Germinal center (tissue), 1 donor: ENCODE measurements at places on chromosomes 7 and 10.

DNA sequence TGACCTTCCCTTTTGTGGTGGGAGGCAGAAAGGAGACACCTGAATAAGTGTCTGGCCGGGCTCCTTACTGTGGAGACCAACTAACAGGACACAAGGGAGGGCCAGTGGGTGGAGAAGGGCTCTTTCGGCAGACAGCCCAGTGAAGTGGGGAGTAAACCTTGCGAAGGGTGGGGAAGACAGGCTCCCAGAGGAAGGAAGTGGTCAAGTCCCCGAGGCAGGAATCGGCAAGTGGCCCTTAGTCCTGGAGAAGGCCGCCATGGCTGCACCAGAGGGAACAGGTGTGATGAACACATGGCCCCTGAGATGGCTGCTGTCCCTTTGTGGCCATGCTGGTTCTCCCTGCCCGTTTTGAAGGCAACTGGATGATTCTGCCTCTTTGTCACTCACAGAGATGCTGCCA, 187.2 kb upstream of the IGFBP3 start:
- DNase-seq: no peak

DNA sequence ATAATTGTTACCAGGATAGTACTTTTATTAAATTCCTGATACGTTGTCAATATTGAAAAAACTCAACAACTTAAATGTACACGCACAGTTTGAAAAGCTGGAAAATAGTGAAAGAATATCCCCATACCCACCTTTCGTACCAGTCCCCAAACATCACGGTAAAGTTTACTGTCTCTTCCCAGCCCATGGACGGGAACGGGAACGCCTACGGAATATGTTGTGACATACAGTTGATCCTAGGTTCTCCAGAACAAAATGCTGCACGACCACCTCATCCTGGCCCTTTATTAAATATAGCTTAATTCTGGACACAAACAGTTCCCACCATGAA, 527 bp upstream of the BCAP29 start:
- no peak for DNase-seq

GRCh38 chr7:51182636-51183166, 133.9 kb downstream of the COBL start:
- no peak for DNase-seq

- no peak for DNase-seq
Observed at GRCh38 chr7:142898377-142899170, 13.0 kb upstream of the TRPV6 start.

GRCh38 chr7:150570556-150571465, 3.6 kb downstream of the GIMAP4 start:
- no peak for DNase-seq

DNA sequence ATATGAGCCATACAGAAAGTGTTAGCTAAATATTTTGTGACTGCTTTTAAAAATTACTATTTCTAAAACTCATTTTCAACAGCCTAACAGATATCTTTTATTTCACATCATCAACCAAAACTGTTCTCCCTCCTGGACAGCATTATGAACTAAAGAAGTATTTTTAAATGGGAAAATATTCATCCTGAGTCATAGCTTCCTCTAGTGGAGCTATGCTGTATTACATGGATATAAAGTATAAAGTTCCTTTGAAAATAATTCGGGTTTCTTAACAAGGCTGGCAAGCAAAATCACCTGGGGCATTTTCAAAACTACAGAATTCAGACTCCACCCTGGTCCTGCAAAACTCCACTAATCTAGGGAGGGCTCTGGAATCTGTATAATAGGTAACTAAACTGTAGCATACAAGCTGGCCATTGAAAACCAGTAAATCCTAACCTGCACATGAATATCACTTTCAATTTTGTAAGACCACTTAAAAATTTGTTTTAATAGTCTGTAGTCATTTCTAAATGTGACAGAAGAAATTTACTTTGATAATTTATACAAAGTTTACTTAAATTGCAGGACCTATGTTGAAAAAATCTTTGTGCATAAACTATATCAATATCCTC, 53.5 kb downstream of the SCIN start:
- DNase-seq: no peak

DNA sequence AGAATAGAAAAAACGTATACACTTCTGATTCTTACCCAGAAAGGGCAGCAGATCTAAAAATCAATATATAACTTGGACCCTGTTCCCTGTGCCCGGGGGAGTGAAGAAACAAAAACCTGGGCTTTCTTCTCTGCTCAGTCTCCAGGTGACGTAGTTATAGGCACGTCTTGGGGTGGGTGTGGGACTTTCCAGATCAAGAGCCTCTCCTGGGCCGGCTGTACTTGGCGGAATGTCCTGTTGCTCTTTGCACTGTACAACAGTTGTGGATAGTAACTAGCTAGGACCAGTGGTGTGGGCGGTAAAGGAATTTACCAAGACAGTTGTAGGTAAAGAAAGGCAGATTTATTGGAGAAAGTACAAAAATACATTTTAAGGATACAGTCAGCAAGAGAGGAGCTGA, 40.4 kb upstream of the STEAP4 start:
- no peak for DNase-seq

GRCh38 chr7:39181398-39181797, 203.7 kb downstream of the POU6F2 start:
- no peak for DNase-seq

- DNase-seq: no peak
Observed at GRCh38 chr10:100348389-100348927, 1.4 kb downstream of the SCD start.

DNA sequence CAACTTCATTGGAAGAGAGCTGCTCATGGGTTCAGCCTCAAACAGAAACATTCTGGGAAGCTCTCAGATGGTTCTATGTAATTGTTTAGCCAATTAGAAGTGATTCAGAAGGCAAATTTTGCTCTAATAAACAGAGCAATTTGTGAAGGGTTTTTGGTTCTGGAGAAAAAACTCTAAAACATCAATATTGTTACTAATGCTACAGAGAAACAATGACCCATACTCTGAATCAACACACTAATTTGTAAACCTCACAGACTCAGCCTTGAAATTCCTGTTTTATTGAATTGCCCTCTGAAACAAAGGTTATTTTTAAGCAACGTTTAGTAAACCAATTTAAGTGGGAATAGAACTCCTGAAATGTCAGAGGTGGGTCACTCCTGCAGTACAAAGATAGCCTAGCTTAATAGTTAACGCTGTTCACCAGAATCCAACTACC, 171.6 kb upstream of the SVIL start:
- DNase-seq: no peak

DNA sequence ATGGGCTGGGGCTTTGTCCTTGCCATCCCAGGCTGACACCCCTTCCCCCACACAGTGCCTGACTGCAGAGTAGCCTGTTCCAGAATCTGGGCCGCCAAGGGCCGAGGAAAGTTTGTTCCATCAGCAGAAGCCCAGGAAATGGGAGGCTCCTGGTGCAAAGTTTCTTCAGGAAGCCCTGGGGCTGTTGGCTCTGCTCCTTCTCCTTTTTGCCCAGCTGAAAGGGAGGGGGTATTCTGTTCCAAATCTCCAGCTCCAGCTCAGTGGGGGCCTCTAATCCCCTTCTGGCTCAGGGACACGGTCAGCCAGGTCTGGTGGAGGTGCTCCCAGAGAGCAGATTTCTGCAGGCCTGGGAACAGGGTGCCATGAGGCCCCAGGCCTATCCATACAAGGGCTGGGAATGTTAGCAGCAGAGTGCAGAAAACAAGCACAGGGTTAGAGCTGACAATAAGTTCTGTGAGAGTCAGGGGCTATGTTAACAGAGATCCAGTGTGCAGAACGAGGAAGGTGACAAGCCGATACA, 399.5 kb downstream of the RPS24 start:
- DNase-seq: no peak

DNA sequence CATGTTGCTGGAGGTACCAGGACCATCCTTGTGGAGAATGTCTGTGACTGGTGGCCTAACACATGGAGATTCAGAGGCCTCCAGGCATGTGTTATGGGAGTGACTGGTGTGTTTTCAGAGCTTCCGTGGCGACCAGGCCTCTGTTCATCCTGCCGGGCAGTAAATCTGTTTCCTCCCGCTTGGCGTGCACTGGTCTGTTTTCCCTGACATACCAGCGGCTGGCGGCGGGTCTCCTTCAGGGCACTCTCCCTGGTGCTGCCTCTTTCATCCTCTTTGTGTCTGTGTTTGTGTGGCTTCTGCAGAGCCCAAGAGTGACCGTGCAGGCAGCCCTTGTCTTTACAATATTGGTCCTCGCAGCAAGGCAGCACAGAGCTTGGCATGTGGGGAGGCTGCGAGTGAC, 385.1 kb upstream of the MKI67 start:
- no peak for DNase-seq

GRCh38 chr10:130902471-130902870, 409.1 kb downstream of the TCERG1L start:
- no peak for DNase-seq

- no peak for DNase-seq
Observed at GRCh38 chr10:99358101-99358500, 28.9 kb downstream of the CNNM1 start.

- DNase-seq: no peak
Observed at GRCh38 chr10:120382360-120382759, 74.7 kb upstream of the PLPP4 start.

DNA sequence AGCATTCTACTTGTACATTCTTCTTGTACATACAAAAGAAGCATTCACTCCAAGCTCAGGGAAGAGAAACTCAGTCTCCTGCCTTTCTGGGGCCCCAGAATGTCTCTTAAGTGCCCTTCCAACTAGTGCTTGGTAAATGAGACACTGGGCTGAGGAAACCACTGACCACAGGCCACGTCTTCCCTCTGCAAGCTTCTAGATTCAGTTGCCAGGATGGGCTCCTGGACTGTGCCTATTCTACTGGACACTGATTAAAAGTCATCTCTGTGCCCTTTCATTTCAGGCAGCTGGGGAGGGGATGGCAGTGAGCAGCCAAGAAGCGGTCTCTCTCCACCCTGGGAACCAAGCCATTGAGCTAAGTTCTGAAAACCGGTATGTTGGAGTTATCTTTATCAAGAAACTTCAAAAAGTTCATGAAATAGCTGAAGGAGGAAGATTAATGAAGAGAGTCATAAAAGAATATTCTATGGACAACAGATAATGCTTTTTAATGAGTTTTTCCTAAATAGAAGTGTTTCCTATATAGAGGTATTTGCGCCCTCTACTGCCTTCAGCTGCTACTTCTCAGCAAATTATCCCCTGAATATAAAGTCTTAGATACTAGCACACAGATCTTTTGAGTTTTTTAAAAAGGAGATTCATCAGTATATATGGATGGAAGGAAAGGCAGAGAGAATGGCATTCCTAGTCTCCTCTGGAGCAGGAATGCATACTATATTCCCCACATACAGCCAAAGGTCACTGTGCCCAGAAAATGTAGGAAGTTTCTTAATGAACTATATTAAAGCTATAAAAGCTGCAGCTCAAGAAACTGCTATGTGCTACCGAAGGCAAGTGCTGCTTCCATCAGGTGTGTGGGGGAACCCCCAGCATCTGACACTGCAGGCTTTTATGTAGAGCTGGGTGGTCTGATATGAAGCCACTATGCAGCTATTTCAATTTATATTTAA, 8.4 kb upstream of the IFIT1B start:
- DNase-seq: peak; percentile 22

DNA sequence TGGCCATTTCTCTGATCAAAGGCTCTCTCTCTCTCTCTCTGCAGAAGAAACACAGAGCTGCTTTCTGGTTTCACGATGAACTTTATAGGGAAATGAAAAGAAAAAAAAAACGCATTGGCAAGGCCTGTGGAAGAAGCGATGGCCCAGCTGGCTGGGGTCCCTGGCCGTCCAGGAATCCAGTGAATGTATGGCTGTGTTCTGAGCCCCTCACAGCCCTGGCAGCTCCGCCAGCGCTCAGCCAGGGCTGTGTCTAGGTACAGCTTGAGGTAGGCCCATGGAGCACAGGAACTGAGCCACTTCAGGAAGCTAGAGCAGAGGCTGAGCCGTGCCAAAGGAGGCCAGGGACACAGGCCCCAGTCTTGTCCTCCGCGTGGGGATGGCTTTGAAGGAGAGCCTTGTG, 13.1 kb upstream of the UCMA start:
- DNase-seq: no peak

DNA sequence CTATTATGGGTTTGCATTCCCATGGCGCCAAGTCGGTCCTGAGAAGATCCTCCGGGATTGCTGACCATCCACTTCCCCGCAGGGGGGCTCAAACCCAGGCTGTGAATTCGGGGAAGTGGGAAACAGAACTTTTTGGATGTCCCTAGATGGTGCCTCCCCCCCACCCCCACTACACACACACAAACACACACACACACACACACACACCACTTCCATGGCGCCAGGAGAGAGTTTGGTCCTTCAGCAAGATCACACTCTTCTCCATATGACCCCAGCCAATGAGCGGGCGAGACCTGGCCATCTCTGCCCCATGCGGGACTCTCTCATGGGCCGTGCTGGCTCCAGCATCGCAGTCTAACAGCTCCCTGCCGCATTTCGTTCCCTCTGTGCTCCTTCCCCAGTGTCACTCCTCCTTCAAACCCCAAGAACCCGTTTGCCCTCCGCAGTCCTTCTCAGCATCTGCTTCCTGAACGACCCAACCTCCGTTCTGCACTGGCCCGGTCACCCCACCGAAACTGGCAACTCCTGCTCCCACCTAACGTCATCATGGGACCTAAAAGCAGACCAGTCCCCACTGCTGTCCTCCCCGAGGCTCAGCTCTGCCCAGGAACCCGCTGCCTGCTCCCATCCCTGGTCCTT, 32.1 kb upstream of the TNRC18 start:
- no peak for DNase-seq

- peak; percentile 65 for DNase-seq
Observed at GRCh38 chr7:7920481-7920880, 48.1 kb upstream of the GLCCI1 start.

DNA sequence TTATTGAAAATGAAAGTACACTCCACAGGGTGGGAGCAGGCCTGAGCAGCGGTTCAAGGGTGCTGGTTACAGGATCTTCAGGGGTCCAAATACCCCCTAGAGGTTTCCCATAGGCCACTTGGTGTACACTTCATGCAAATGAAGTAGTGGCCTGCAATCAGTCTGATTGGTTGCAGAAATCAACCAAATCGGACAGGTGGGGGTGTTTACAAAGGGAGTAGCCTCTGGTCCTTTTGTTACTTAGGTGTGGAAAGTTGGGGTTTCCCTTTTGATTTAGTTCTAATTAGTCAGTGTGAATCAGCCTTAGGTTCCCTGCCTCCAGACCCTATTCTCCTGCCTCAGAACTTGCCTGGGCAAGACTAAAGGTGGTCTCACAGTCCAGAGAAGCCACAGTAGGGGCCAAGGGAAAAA, 49.6 kb downstream of the SYPL1 start:
- peak; percentile 54 for DNase-seq

- no peak for DNase-seq
Observed at GRCh38 chr10:129413024-129413423, 54.0 kb upstream of the MGMT start.
